ENCODE measurements at places on chromosomes 13 and 19.

DNA sequence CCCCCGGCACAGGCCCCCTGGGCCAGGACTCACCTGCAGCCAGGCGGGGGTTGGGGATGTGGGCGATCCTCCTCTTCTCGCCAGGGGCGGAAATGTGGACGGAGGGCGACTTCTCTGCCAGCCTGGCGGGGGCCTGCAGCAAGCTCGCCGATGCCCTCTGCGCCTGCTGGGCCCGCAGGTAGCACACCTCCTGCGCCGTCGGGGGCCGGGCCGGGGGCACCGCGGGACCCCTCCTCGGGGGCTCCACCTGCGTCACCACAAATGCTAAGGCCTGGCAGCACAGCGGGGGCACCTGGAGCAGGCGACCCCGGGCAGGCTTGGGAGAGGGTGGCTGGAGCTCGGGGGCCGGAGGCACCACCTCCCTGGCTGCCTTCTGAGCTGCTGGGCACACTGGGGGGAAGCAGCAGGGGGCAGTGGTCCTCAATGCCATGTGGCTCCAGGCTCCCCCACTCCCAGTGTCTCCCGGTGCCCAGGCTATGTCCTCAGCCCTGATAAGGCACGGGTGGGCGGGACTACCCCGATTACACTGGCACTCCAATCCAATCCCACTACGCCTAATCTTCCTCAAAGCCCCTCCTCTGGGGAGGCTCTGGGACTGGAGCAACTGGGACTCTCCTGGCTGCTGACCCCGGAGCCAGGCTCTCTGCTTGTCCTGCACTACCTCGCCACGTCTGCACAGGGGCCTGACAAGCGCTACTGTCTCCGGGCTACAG is 11.6 kb upstream of the ATP8B3 start:
- peak; percentile 66 for DNase-seq

DNA sequence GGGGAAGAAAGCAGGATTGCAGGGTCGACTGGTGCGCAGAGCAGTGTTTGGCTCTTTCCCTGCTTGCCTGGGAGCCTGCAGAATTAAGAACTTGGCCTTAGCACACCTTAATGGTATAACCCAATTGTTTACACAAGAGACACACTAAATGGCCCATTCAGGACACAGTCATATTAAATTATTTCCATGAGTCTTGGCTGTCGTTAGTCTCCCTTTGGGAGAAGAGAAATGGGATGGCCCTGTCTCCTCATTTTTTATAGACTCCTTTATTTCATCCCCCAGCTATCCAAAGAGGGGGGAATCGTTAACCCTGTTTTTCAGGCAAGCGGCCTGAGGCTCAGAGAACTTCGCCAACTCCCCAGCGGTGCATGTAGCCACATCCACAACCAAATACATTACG is 282.5 kb downstream of the SUCLA2 start:
- no peak for DNase-seq

- DNase-seq = peak; percentile 95
These were observed 82.9 kb upstream of the CACNA1A start for GRCh38 chr19:13588957-13589833.

GRCh38 chr19:35872180-35872579 is 3.8 kb downstream of the APLP1 start:
- DNase-seq = peak; percentile 68

GRCh38 chr13:57970404-57970803 is 338.9 kb downstream of the PCDH17 start:
- no peak for DNase-seq

DNA sequence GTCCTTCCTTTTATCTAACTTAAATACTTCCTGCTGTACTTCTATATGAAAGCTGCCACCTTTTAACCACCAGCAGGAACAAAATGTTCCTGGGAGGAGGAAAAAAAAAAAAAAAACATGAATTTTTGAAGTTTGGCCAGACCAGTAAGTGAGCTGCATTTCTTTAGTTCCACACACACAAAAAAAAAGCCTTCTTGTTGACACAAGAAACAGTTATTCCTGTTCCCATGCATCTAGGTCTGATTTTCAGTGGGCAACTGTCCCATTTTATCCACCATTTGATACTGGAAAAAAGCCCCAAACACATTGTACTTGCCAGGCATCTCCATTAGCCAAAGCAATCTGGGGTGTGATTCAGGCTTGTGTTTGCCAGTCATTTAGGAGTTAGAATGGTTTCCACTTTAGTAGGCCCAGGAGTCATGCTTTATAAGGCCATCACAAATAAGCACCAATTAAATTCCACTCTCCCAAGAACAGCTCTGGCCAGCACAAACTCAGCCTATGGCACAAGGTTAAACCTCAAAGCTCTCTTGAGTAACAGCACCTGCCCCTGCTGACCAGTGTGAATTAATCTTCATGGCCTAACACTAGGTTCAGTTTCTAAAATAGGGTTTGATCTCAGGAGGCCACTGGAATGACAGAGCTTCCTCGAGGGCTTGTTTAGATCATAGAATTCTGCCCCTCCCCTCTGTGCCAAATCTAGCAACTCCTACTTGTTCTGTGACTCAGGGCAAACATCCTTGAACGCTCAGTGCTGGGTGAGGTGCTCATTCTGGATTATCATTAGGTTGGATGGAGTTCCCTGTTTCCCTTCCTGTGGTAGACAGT is 67.1 kb downstream of the NUFIP1 start:
- no peak for DNase-seq

DNA sequence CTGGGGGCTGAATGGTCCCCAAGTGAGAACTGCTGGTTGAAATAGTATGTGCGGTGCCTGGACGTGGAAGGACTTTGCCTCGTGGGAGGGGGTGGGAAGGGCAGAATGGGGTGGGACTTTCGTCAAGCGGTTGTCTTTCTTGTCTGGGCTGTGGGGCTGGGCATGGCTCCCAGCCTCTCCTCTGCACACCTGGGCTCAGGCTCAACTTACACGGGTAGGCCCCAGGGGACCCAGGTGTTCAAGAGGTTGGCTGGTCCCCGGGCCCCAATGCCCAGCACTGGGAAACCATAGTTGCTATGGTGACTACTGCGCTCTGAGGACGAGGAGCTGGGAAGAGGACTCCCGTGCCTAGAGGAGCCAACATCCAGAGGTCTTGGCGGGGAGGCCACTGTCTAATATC is 7.3 kb downstream of the NWD1 start:
- DNase-seq = no peak

DNA sequence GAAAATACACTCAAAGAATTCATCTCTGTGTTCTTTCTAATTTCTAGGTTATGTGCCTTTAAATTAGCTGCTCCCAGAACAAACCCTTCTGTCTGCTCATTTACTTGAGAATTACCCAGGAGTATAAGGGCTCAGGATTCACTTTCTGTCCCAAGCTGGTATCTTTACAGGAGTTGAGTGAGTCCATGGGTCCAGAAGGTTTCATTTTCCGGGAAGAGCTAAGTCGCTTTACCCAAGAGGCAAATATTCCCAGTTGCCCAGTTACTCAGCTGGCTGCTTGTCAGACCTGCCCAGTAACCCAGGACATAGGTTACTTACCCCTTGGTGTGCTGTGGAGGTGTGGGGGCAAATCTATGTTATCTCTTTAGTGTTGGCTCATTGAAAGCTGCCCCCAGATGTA is 47.3 kb downstream of the DHRS12 start:
- DNase-seq = no peak

- DNase-seq = no peak
These were observed 134.0 kb downstream of the TBC1D4 start for GRCh38 chr13:75347925-75348324.

- no peak for DNase-seq
These were observed 4.3 kb downstream of the N4BP2L1 start for GRCh38 chr13:32423592-32423991.

DNA sequence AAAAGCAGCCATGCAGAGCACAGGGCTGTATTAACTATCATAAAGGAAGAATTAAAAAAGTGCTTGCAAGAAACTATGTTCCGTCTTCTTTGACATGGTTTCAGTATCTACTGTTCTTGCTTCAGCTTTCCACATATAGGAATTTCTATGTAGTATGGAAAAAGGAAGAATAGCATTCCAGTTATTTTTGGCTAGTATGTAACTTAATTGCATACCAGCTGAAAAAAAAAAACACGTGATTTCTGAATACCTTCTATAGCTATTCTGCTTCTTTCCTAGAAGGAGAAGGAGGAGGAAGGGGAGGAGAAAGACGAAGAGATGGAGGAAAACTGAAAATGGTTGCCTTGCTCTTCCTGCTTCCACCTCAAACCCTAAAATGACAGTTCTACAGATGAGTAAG is 619.0 kb downstream of the KCTD12 start:
- no peak for DNase-seq

- peak; percentile 98 for DNase-seq
These were observed at the start of gene ZNF724 for GRCh38 chr19:23249911-23250649. ZNF724 (minus strand) TSS chr19:23250394; CDS start chr19:23250242, 152 bp downstream.

DNA sequence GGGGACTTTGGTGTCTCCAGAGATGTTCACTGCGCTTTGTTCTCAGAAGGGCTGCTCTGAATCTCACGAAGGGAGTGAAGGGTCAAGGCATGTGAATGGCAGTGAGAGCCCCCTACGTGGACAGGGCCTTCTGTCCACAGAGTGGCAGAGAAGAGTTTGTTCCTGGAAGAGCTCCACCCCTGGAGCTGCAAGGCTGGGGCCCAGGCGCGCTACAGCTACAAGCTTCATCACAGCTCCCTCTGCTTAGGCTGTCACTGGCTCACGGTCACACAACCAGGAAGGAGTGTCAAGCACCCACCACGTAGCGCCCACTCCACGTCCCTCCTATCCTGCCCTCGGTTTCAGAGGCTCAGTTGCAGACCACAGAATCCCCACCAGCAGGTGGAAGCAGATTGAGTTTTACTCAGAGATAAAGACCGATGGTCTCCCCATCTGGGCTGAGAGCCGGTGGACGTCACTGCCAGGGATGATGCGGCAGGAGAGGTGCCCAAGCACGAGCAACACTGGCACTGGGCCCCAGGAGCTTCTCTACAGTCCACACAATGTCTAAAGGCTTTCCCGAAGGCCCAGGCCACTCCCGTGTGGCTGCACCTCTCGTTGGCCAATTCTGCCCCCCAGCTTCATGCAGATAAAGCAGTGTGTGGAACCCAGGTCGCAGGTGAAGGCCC is 23.0 kb upstream of the TFDP1 start:
- DNase-seq = peak; percentile 47

- DNase-seq = peak; percentile 77
These were observed 13.5 kb downstream of the NOTCH3 start for GRCh38 chr19:15187026-15188007.

DNA sequence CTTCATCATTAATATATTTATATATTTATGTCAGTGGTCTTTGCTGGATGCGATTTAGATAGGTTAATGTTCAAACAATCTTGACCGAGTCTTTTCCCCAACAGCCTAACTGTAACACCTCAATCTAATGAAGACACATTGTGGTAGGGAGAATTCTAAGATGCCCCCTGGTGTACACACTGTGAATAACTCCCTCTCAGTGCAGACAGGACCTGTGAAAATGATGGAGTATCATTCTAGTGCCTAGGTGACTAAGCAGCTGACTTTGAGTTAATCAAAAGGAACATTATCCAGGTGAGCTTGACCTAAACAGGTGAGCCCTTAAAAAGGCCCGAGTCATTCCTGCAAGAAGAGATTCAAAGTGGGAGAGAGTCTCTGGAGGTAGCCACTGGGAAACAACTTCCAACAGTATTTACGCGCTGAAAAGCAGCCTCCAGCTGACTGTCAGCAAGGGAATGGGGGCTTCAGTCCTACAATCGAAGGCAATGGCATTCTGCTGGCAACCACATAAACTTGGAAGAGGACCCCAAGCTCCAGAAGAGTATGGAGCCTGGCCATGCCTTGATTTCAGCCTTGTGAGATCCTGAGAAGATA is 28.0 kb upstream of the KBTBD7 start:
- DNase-seq = peak; percentile 88

DNA sequence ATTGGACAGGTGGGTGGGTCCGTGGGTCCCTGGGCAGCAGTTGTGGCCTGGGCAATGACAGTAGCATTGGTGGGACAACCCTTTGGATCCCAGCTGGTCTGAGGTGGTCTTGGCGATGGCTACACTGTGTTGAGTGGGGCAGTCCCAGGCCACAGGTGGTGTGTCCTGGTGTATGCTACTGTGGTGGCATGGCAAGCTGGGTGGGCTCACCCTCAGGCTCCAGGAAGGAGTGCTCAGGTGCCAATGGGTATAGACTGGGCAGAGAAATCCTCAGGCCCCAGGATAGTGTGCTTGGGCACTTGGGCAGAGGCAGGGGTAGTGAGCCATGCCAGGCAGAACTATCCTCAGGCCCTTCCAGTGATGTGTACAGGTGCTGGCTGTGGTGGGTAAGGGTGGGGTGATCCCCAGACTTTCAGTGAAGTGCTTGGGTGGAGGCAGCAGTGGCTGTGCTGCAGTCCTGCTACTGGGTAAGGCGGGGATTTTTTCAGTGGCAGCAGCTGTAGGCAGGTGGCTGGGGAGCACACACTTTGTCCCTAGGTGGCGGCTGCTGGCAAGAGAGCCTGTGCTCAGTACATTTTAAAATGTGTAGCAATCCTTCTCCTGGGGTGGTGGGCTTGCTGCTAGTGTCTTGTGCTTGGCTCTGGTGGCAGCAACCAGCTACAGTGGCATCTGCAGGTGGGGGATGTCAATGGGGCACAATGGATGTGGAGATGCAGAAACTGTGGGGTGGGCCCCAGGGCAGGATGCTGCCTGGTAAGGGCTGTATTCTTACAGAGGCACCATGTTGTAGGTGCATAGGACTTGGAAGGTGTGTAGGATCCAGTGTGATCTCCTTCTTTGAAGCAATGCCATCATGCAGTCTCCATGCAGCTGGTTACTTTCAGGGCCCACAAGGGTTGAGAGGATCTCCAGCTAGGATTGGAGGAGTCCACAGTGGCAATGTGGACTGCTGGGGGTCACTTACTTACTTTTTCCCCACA is 64.9 kb downstream of the DNAJC3 start:
- peak; percentile 44 for DNase-seq

- no peak for DNase-seq
These were observed 139.7 kb downstream of the SLITRK6 start for GRCh38 chr13:85659493-85659892.

- no peak for DNase-seq
These were observed 205.7 kb downstream of the KCNRG start for GRCh38 chr13:50220938-50221337.

- no peak for DNase-seq
These were observed 11.9 kb downstream of the EFNB2 start for GRCh38 chr13:106523576-106523975.

DNA sequence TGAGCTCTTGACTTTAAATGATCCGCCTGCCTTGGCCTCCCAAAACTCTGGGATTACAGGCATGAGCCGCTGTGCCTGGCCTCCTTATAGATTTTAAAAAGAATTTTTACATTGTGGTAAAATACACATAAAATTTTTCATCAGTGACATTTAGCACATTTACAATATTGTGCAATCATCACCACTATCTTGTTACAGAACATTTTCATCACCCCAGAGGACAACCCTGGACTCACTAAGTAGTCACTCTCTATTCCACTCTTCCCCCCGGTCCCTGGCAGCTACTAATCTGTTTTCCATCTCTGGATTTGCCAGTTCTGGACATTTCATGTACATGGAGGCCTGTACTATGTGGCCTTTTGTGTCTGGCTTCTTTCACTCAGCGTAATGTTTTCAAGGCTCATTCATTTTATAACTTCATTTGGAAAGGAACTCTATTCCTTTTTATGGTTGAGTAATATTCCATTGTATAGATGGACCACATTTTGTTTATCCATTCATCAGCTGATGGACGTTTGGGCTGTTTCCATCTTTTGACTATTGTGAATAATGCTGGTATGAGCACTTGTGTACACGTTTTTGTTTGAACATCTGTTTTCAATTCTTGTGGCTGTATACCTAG is 19.9 kb downstream of the MEGF8 start:
- DNase-seq = no peak

Measured in endodermal cell (in vitro differentiated cells).